IMR-90 (cell line): ENCODE measurements at places on chromosomes 2 and 18. TPM values are rescaled to one million over a fixed set of nuclear protein-coding genes. Genes with fewer than 3 reads are reported as not detected.

Gene LYPD6
- total RNA-seq = 0.90 and 1.4 TPM in 2 replicates

Gene RTP5
- not detected in 2 replicates for total RNA-seq

DNA sequence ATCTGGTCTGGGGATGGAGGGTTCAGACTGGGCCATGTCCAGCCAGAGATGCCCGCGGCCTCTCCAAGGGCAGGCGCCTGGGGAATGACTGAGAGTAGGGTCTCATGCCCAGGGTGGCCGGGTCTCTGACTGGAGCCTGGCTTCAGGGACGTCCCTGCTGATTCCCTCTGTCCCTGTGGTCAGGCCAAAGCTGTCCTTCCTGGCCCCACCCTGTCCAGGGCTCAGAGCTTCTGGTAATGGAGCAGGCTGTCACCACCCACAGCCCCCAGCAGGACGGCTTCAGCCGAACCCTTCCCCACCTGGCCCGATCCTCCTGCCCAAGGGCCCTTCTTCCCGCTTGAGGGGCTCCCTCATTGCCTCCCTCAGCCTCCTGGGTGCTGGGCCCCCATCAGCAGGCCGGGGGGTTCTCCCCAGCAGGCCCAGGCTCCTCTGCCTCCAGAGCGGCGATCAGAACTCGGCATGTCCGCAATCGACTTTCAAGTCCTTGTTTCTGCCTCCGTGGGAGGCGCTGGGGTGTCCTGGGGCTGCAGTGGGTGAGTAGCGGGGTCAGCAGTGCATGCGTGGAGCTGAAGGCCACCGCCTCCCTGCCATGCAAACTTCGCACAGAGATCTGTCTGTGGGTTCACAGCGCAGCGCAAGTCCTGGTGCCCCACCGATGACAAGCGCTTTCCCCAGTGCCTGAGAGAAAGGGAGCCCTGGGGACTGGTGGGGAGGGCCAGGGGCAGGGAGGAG lies 18.3 kb downstream of the RAMP1 start:
- H3K27me3 ChIP-seq = no peaks in the 10 kb centered on the region
- H3K4me3 ChIP-seq = no peak overlapping the region
- H3K27ac ChIP-seq = no peak overlapping the region

- H3K27ac ChIP-seq = no peak overlapping the region
- H3K4me1 ChIP-seq = no peaks in the 10 kb centered on the region; the same call in 1 of the 2 replicates
Measured at GRCh38 chr2:236670235-236670620, 100.6 kb downstream of the ACKR3 start.

DNA sequence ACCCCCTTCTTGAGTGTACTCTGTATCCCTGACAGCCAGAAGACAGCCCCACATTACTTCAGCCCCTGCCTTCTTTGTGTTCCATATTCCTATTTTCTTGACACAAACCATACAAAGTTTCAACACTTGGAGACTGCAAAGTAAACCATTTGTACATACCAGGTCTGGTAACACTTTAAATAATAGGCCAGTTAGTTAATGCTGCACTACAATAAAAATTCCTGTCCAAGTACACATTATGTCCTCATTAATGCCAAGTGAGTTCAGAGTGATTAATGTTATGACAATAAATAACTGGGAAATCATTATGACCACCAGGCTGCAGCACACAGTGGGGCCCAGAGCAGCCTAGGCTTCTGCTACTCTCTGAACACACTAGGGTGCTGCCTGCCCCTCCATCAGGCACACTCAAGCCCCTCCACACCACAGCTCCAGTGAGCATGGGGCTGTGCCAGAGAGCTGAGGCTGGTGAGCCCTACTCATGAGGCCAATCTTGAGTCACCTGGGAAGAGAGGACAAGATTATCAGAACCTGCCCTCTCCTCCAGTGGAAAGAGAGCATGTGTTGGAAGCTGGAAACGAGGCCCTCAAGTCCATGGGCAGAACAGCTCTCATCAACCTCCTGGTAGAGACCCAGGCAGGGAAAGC lies 138.7 kb downstream of the TTC32 start:
- H3K27me3 ChIP-seq = no peaks in the 10 kb centered on the region
- DNase-seq = no peak
- peaks cover 14% of the 10 kb centered on the region for H3K4me1 ChIP-seq

DNA sequence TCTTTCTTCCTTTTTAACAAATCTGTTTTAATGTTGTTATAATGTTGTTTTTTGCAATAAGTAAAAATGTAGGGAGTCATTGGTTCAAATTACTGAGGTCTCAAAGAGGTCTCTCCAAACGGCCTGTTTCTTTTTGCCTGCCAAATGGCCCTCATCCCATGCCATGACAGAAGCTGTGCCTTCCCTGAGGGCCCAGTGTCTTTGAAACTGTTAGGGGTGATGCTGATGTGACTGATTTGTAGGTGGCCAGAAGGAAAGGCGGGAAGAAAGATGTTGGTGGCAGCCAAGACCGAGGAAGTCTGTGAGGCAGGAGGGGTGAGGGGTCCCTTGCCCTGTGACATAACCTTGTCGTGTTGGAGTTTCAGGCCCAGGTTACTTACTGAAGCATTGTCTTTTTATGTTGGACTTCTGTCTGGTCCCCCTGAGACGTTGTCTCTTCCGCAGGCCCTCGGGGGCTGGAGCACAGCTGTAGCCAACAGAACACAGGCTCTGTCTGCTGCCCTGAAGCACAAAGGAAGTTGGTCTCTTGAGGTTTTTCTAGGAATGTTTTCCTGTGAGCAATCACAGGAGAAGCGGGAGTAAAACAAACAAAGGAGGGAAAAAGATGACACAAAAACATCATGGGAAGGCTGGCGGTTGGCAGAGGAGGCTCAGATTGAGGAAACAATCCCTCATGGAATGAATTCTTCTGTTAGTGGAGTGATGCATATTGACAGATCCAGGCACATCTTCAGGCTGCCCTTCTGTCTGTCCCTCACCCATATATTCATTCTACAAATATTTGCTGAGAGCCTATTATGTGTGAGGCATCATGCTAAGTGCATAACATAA lies 4.9 kb upstream of the ST3GAL5 start:
- H3K27me3 ChIP-seq = peaks cover 5% of the 10 kb centered on the region; the same call in 1 of the 2 replicates
- no peak overlapping the region for H3K4me3 ChIP-seq
- peaks cover 7% of the 10 kb centered on the region for H3K4me1 ChIP-seq

GRCh38 chr2:109680523-109681297 lies 66.5 kb downstream of the SOWAHC start:
- peaks cover 4% of the 10 kb centered on the region; the same call in 1 of the 2 replicates for H3K4me1 ChIP-seq
- H3K27me3 ChIP-seq = peaks cover 44% of the 10 kb centered on the region
- H3K36me3 ChIP-seq = no peaks in the 10 kb centered on the region
- no peak for DNase-seq
- H3K27ac ChIP-seq = no peak overlapping the region

Gene TSPYL6
- not detected in 2 replicates for total RNA-seq

Gene POTEJ
- total RNA-seq = not detected in 2 replicates

Gene ANKRD30BL
- not detected in 2 replicates for total RNA-seq
